ENCODE measurements at places on chromosomes 1 and 21.

DNA sequence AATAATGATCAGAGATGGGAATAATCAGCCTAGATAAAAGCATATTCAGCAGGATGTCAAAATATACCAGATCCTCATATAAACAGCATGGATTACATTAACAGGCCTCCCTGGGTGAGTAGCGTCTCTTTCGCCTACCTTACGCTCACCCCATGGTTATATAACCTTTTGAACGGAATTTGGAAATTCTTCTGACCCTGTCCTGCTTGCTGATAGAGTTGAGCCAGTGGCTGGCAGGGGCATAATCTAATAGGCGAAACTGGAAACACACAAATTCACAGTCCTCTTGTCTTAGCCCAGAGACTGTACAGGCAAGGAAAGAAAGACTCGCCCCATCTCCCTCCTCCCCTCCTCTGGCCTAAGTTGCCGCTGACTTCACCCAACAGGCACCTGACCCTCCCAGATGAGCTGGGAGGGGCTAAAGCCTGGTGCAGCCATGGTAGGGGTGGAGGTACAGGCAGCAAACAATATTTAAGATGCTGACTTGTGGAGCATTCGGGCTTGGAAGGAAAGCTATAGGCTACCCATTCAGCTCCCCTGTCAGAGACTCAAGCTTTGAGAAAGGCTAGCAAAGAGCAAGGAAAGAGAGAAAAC, at the start of gene ANGPTL7:
TSS of gene ANGPTL7 (plus strand) at position 498 of the 594 bp plus-strand sequence. CDS start 225 bp downstream, outside the sequence.
- no peak for DNase-seq

GRCh38 chr1:230957580-230957989, 21.1 kb downstream of the TTC13 start:
- no peak for DNase-seq

DNA sequence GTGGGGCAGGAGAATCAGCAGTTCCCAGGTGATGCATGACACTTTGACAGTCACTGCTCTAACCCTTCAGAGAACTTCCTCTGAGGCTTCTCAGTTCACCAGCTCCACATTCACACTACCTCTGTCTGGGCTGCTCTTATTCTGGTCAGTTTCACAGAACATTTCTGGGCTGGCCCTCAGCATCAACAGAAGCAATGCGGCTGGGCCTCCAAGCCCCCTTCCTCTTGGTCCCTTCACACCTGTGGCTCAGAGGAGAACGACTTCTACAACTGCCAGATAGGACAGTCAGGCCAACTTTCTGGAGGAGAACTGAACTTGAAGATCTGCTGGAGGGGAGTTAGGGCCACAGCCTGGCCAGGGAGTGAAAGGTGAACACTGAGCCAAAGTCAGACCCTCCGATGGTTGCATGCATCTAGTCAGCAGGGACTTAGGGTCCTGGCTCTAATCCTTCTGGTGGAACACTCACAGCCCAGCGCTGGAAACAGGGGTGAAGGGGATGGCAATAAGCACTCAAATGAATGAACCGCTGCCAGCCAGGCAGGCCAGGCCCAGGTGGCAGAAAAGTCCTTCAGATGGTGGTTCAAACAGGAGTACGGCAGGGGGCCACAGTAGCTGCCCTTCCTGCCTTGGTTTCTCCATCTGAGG, 274.1 kb downstream of the FOXD2 start:
- no peak for DNase-seq

DNA sequence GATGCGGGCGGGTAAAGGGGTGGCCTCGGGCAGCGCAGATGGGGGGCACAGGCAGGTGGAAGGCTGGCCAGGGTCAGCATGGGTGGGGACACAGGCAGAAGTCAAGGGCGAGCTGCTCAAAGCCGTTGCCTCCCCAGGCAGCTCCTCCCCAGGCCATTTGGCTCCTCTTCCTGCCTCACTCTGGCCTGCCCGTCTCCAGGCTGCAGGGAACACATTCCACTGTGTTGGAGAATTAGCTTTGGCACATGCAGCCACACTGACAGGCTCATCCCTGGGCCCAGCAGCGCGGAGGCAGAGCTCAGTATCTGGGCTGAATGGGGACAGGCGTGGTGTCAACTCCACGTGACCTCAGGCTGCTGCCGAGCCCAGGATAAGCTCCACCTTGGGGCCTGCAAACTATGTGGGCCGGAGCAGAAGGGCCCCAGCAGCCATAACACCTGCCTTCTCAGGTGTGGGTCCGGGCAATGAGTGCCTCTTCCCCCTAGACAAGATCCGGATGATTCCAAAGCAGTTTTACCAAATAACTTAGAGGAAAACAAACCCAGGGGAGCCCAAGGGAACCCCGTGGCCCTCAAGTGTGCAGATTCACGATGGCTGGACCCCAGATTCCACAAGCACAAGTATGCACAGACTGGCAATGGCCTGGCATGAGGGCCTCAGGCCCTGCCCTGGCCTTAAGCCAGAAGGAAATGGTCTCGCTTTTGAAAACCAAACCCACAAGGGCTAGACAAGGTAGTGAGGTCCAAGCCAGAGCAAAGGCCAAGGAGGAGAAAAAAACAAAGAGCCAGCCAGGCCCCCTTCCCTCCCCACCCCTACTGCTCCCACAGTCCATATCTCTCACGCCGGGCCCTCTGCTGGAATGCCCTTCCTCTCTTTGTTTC, 40.2 kb downstream of the HSPG2 start:
- peak; percentile 89 for DNase-seq

DNA sequence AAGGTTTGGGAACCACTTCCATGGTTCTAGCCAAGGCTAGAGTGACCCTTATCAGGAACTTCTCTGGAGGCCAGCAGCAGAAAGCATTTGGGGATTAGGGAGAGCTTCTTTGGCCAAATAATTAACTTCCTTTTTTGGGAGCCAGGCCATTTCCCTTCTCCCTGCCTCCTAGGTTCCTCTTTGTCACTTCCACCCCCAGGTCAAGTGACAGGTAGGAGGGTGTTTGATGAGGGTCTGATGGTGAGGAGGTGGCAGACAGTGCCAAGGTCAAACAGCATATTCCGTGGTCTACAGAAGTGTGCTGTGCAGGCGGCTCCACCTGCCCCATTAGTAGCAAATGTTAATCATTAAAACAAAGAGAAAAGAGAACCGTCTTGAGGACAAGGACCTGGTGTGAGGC, 1.9 kb upstream of the KCNA10 start:
- no peak for DNase-seq

DNA sequence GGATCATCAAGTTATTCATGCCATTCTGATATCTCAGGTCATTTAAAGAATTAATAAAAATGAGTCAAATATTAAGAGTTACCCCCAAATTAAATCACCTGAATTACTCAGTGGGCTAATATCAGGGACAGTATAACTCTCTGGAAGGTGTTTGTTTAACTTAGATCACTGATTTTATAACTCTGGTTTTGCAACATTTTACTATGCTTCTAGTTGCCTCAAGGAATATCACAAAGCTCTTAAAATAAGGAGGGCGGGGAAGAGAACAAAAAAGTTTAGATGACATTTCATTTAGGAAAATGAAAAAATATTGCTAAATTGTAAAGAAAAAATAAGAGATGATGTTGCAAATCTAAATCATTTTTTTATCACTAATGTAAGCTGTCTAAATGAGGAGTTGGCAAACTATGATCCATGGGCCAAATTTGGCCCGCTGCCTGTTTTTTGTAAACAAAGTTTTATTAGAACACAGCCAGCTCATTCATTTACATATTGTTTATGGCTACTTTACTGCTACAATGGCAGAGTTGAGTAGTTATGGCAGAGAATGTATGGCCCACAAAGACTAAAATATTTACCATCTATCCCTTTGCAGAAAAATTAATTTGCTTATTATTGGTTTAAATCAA, 31.9 kb upstream of the SLC19A2 start:
- no peak for DNase-seq

DNA sequence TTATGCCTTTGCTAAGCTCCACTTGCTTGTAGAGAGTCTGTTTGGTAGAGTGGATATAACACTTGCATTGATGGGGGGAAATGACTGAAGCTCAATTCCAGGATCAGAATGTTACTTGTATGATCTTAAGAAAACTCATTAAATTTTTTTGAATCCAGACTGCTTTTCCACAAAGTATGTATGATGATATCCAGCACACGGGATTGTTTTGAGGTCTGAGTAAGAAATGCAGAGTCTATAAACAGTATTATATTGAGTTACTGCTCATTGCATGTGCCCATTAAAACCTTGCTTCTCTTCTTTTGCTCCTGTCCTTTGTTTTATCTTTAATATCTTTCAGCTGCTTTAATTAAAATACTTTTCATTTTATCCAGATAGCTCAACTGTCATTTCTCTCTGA, 570.4 kb upstream of the ZRANB2 start:
- no peak for DNase-seq

- no peak for DNase-seq
Observed at GRCh38 chr1:213829780-213830179, 158.0 kb upstream of the PROX1 start.

DNA sequence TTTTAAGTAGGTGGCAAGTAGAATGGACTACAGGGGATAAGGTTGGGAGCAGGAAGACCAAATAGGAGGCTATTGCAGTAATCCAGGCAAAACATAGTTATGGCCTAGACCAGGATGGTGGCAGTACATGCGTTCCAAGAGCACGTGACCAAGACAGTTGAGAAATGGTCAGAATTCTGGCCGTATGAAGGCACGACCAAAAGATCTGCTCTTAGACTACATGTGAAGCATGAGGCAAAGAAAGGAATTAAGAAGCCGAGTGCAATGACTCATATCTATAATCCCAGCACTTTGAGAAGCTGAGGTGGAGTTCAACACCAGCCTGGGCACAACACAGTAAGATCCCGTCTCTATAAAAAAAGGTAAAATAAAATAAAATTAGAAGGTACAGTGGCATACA, 71.3 kb downstream of the LUZP1 start:
- DNase-seq: no peak

- DNase-seq: no peak
Observed at GRCh38 chr1:96715482-96715881, 6.1 kb upstream of the PTBP2 start.

GRCh38 chr1:44220755-44221154, 7.5 kb downstream of the DMAP1 start:
- no peak for DNase-seq

- DNase-seq: no peak
Observed at GRCh38 chr1:211623515-211623914, 44.6 kb upstream of the SLC30A1 start.

GRCh38 chr1:236323819-236324411, 42.2 kb upstream of the ERO1B start:
- DNase-seq: no peak

DNA sequence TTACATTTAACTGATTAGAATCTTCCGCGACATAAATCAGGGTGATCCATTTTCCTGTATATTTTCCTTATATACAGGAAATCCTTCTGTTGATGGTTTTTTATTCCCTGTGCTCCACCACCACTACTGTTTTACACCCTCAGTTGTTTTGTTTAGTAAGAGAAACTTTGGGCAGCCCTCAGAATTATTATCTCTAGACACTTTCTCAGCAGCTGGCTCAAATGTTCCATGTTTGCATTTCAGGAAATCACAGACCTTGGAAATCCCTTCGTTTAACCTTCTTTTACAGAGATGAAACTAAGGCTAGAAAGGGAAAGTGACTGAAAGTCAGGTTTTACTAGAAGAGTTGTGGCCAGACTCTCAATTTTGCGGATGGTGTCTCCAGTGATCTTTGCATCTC, 15.2 kb downstream of the ZNF697 start:
- no peak for DNase-seq

DNA sequence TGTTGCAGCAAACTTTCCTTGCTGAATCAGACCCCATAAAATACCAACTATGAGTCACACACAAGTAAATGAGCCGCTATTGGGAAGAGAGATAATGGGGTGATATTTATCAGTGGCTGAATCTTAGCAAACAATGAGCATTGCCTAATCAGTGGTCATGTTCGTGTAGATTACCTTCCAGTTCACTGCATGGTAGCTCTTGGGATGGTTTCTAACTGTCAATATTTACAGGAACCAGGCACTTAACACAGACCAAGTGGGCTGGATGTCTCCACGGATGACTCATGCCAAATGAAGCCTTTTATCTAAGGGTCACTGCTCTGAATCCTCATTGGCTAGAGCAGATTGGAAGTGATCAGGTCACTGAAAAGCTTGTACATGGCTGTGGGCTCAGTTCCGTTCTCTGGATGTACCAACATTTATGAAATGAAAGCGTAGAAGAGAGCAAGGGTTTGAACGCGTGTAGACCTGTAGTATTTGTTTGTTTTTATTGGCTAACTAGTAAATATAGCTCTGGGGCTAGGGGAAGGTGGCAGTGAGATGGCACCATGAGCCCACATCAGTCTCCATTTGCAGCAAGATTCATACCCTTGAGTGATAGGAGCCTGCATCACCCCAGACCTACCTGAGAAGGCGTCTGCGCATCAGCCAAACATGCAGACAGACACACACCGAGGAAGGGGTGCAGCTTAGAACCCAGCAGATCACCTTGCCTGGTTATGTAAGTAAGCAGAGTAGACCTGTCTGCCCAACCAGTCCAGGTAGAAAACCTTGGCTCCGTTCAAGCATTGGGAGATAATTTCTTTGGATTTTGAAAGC, 153.3 kb downstream of the TOMM20 start:
- no peak for DNase-seq

DNA sequence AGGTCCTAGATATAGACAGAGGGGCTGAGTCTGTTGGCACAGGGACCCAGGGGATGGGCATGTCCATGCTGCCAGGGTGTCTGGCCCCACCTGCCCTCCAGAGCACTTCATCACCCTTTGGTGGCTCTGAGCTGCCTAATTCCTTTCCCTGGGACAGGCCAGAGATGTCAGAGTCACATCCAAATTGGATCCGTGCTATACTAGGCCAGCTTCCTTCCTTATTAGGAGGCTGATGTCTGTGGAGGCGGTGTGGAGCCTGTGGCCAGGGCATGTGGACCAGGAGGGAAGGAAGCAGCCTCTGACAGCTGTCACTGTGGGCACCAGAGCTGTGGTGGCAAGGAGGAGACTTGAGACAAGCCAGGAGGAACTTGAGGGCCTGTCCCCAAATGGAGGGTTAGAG, 77.7 kb upstream of the TMEM51 start:
- no peak for DNase-seq

DNA sequence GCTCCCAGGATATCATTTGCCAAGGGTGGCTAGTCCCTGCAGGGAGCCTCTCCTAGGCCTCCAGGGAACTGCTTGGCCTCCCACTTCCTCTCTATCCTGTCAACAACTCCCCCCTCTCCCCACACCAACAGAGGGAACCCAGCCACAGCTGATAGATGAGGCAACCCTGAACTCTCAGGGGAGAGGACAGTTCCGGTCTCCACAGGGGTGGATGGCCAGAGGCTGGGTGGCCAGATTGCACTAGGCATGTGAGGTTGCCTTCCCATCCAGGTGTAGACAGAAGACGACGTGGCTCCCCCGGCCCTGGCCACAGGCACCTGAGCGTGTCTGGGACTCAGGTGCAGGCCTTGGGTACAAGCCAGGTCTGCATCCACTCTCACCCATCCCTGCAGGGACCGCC, 53.3 kb downstream of the TOR1AIP2 start:
- DNase-seq: no peak

GRCh38 chr1:205568469-205569361, 63.1 kb downstream of the ELK4 start:
- DNase-seq: peak; percentile 58

- no peak for DNase-seq
Observed at GRCh38 chr1:95071539-95071938, 1.2 kb downstream of the ALG14 start.

GRCh38 chr1:145706086-145706664, 993 bp downstream of the PDZK1 start:
- DNase-seq: no peak

Data from tibial artery (tissue), 4 donors.